ENCODE measurements at places on chromosomes 6 and 20. TPM values are rescaled to one million over a fixed set of nuclear protein-coding genes. Genes with fewer than 3 reads are reported as not detected.

DNA sequence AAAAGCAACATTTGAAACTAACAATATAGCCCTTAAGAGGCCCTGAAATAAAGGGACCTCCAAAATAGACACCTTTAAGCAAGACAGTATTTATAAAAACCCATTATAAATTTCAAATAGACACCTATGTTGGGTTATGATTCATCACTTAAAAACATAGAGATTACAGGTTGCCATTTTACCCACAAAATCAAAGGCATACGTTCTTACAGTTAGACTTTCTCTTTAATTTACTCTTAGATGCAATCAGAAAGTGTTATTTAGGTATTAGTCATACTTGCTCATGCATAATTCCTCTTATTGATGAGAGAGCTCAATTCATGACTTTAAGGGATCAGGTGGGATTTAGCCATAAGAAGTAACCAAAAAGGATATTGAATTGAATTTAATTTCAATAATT, 51.5 kb upstream of the TMEM200A start:
- H3K27me3 ChIP-seq: no peaks in the 10 kb centered on the region
- no peak for DNase-seq
- H3K4me1 ChIP-seq: no peaks in the 10 kb centered on the region
- no peak overlapping the region for H3K27ac ChIP-seq
- H3K36me3 ChIP-seq: no peaks in the 10 kb centered on the region
- H3K4me3 ChIP-seq: no peak overlapping the region

- H3K36me3 ChIP-seq: no peaks in the 10 kb centered on the region
- H3K4me1 ChIP-seq: no peaks in the 10 kb centered on the region
- H3K4me3 ChIP-seq: no peak overlapping the region
These were observed 40.3 kb downstream of the KIF6 start for GRCh38 chr6:39684790-39685488.

- no peak overlapping the region for H3K27ac ChIP-seq
- H3K27me3 ChIP-seq: no peaks in the 10 kb centered on the region
- no peaks in the 10 kb centered on the region for H3K4me1 ChIP-seq
- H3K36me3 ChIP-seq: no peaks in the 10 kb centered on the region
- H3K4me3 ChIP-seq: no peak overlapping the region
These were observed 6.2 kb downstream of the CSTL1 start for GRCh38 chr20:23445596-23446217.

DNA sequence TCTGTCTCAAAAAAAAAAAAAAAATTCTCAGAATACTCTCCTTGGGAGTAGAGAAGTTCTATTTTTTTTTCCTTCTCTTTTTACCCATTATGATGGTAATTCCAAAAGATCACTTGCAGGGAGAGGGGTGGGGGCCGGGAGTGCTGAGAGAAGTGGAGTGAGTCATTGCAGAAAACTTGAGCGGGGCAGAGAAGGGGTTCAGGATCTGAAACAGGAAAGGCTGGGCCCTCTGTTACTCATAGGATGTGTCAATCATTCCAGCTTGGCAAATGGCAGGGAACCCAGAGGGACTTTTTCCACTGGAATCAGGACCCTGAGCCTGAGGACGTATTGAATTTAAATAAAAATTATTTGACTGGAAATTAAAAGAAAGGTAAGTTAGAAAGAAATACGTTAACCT, 111.4 kb upstream of the ARMC2 start:
- no peaks in the 10 kb centered on the region for H3K36me3 ChIP-seq
- no peak overlapping the region for H3K4me3 ChIP-seq
- H3K4me1 ChIP-seq: no peaks in the 10 kb centered on the region

- H3K4me3 ChIP-seq: no peak overlapping the region
- H3K36me3 ChIP-seq: no peaks in the 10 kb centered on the region
- H3K27ac ChIP-seq: no peak overlapping the region
- no peaks in the 10 kb centered on the region for H3K4me1 ChIP-seq
These were observed 180.3 kb downstream of the HDGFL1 start for GRCh38 chr6:22749696-22750095.

The PRND gene
- total RNA-seq: 0.12 TPM

The AKAP12 gene
- total RNA-seq: 4.0 TPM

The RIPPLY2 gene
- total RNA-seq: not detected

The HLA-DRB5 gene
- 7.1 TPM for total RNA-seq
